Fibroblast of villous mesenchyme (primary cell): ENCODE measurements at places on chromosomes 12 and 14. TPM values are rescaled to one million over a fixed set of nuclear protein-coding genes. Genes with fewer than 3 reads are reported as not detected.

DNA sequence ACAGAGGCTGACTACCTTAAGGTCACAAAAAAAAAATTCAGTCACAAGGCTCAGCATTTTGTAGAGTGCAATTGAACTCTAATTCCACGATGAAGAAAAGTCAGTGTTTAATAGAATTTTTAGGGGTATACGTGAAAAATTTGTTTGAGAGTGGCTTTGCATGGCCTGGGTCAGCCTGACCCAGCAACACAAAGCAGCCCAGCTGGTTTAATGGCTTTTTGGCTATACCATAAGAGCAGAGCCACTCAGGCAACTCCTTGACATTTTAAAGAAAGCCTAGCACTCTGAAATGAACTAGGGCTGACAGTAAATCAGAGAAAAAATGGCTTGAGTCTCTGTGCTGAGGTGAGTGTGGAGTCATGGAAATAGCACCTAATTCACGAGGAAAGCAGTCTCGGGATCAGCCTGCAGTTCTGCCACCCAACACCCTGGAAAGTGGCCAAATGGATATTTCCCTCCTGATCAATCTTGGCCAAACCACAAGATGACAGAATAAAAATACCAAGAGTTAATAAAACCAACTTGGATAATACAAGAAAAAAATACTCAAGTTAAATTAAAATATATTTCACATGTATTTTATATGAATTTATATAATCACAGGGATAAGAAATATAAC, 59.5 kb downstream of the GALNT4 start:
- no peak for DNase-seq

- no peak for DNase-seq
These were observed 40.2 kb upstream of the FBRSL1 start for GRCh38 chr12:132449565-132450417.

- no peak for DNase-seq
These were observed 23.2 kb downstream of the CCDC88C start for GRCh38 chr14:91394105-91395081.

- DNase-seq, result no peak
These were observed 50.7 kb upstream of the TMEM260 start for GRCh38 chr14:56528927-56529326.

DNA sequence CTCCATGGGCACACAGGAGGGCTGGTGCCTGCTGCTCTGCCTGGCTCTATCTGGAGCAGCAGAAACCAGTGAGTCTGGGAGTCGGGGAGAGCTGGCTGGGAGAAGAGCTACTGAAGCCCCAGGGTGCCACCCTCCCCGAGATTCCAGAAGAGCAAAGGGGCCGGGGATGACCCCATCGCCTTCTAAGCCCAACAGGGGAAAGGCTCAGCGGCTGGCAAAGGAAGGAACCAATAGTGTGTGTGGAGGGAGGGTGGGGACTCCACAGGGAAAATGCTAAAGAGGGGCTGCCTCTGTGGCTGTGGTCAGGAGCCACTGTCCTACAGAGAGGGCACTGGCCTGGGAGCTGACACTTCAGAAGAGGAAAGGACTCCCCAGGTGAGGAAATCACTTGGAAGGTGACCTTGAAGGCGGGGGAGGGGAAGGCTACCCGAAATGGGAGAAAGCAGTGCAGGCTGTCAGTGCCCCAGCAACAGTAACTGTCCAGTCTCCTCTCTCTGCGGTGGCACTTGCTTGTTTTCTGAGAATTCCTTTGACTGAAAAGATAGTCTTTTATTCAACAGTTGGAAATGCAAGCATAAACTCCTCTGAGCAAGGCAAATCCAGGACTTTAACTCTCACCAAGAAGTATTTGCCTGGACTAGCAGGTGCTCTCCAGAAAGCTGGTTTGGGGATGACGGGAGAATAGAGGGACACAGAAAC, 552 bp downstream of the TAPBPL start:
- DNase-seq, result no peak

- no peak for DNase-seq
These were observed 786 bp downstream of the SLC25A47 start for GRCh38 chr14:100323942-100324307.

DNA sequence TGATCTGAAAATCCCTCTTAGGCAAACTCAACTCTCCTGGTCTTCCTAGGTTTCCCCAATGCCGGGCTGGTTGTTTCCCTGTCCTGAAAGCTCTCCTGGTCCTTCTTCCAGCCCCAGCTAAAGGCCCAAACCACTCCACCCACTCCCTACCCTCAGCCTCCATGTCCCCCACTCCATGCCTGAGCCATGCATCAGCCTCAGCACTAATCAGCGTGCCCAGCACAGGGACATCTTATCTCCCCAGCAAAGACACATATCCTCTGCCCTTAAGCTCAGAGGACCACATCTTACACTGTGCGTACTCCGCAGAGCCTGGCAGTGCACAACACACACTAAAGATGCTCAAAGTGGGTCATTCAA, 25.9 kb downstream of the ACTN1 start:
- no peak for DNase-seq

- no peak for DNase-seq
These were observed 143.2 kb downstream of the SYNE2 start for GRCh38 chr14:63996016-63996415.

The FOXN3 gene
- 33.2 and 58.6 TPM in 2 replicates for total RNA-seq
